ENCODE measurements at places on chromosomes 1 and 21. TPM values are rescaled to one million over a fixed set of nuclear protein-coding genes. Genes with fewer than 3 reads are reported as not detected.

DNA sequence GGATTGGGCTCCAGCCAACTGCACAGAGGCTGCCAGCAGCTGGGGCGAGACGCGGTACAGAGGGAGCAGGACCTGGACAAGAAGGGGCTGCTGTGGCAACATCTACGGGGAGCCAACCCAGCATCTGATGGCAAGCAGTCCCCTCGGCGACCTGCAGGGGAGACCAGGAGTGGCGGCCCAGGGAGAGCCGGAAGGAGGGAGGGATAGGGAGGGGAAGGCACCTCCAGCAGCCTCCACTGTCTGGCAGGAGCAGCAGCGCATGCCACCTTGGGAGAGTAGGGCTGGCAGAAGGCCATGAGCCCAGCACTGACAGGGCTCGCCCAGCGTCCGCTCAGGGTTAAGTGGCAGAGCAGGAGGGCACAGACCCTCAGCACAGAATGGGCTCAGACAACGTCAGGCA lies 17.3 kb downstream of the CHD5 start:
- H3K36me3 ChIP-seq = no peaks in the 10 kb centered on the region
- no peak overlapping the region for H3K27ac ChIP-seq
- H3K4me1 ChIP-seq = no peaks in the 10 kb centered on the region
- DNase-seq = no peak
- no peak overlapping the region for H3K4me3 ChIP-seq

The COL16A1 gene
- 0.85 TPM for total RNA-seq

- H3K4me1 ChIP-seq = no peaks in the 10 kb centered on the region
- no peak for DNase-seq
- H3K36me3 ChIP-seq = no peaks in the 10 kb centered on the region
- H3K27me3 ChIP-seq = peaks cover 14% of the 10 kb centered on the region
- H3K27ac ChIP-seq = no peak overlapping the region
- no peak overlapping the region for H3K4me3 ChIP-seq
Measured at GRCh38 chr1:233394860-233395717, 67.6 kb downstream of the MAP3K21 start.

GRCh38 chr1:154987326-154987725 lies 4.2 kb downstream of the FLAD1 start:
- H3K27me3 ChIP-seq = no peaks in the 10 kb centered on the region
- H3K27ac ChIP-seq = no peak overlapping the region
- H3K4me3 ChIP-seq = no peak overlapping the region
- no peak for DNase-seq
- peaks cover 18% of the 10 kb centered on the region for H3K4me1 ChIP-seq
- peaks cover 25% of the 10 kb centered on the region for H3K36me3 ChIP-seq

- DNase-seq = no peak
- no peak overlapping the region for H3K4me3 ChIP-seq
- no peaks in the 10 kb centered on the region for H3K36me3 ChIP-seq
- H3K27me3 ChIP-seq = no peaks in the 10 kb centered on the region
- H3K4me1 ChIP-seq = no peaks in the 10 kb centered on the region
- no peak overlapping the region for H3K27ac ChIP-seq
Measured at GRCh38 chr1:110505596-110505995, 13.4 kb downstream of the KCNA10 start.

- no peak overlapping the region for H3K4me3 ChIP-seq
- H3K36me3 ChIP-seq = no peaks in the 10 kb centered on the region
- H3K27me3 ChIP-seq = no peaks in the 10 kb centered on the region
- H3K27ac ChIP-seq = no peak overlapping the region
- no peaks in the 10 kb centered on the region for H3K4me1 ChIP-seq
- no peak for DNase-seq
Measured at GRCh38 chr1:94514095-94514727, 27.3 kb downstream of the F3 start.

Data from CD8-positive, alpha-beta memory T cell (primary cell).